GM12891 (cell line): ENCODE measurements at places on chromosomes 2 and 18.

- no peak for DNase-seq
Measured at GRCh38 chr2:187294043-187294442, 154.0 kb downstream of the CALCRL start.

DNA sequence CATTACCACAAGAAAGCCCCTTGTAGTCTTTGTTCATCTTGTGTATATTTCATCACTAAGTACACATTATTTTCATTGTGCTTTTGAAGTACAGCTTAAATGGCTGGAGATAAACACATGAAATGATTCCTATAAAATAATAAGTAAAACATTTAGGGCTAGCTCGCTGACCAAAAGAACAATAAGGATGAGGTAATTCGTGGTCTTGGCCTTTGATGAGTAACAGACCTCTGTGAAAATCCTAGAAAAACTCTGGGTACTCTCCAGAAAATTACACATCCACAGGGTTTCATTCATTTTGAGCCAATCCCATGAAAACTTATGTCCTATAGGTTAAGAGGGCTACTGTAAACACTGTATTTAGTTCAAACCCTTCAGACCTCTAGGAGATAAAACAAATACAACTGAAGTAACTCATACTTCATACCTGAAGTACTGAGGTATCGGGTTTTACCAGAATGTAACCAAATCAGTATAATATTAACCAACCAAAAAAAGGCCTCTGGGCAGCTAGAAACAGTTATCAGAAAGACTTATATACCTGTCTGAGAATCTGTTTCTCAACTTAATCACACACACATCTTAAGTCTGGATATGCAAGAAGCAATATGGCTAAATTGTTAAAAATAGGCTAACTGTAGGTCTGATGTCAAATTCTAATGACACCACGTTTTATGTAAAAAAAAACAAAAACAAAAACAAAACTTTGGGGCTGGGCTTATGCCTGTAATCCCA is 31.0 kb downstream of the CFAP36 start:
- no peak for DNase-seq

DNA sequence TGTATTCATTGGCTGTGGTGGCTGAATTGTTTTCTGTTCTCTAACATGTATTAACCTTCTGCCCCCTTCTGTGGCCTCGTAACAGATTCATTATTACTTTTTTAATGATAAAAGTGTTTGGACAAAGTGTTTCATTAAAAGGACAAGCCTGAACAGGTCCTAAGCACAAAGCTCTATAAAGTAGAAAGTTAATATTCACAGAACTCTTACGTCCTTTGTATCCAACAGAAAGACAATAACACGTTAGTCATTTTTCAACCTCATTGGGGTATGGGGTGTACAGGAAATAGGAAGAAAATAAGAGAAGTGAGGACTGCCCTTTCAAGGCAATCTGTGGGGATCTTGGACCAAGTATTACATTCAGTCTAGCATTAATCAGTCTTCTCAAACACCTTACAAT is 105.5 kb upstream of the RGPD4 start:
- DNase-seq: no peak

- no peak for DNase-seq
Measured at GRCh38 chr2:39608263-39608575, 57.5 kb upstream of the TMEM178A start.

- DNase-seq: no peak
Measured at GRCh38 chr2:130846233-130846632, 9.5 kb downstream of the ARHGEF4 start.

DNA sequence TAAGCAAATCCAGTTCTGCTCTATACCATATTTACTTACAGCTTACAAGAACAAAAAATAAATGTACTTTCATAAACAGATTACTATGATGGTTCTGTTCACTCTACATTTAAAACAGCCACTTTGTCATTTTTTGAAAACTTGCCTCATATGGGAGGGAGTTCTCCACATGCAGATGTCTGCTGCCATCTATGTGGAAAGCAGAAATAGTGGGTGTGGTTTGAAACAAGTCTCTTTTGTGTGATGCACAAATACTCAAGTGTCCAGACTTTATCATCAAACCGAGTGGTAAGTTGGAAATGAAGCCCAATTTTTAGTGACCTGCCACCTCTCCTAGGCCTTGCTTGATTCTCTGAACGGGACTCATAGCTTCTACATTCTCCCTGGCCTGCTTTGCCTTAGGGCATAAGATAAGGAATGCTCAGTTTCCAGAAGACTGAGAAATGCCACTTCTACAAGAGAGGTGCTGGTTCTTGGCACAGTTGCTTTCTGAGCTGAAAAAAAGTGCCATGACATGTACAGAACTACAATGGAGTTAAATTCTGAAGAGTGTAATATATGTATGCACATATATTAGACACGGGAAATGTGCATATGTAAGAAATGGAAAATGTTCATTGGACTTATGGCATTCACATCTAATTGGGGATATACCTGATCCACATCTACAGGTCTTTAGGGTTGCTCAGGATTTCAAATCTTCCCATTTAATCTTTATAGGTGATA is 221.0 kb downstream of the SLC8A1 start:
- no peak for DNase-seq

GRCh38 chr2:218517434-218518206 is 50.5 kb downstream of the USP37 start:
- no peak for DNase-seq

DNA sequence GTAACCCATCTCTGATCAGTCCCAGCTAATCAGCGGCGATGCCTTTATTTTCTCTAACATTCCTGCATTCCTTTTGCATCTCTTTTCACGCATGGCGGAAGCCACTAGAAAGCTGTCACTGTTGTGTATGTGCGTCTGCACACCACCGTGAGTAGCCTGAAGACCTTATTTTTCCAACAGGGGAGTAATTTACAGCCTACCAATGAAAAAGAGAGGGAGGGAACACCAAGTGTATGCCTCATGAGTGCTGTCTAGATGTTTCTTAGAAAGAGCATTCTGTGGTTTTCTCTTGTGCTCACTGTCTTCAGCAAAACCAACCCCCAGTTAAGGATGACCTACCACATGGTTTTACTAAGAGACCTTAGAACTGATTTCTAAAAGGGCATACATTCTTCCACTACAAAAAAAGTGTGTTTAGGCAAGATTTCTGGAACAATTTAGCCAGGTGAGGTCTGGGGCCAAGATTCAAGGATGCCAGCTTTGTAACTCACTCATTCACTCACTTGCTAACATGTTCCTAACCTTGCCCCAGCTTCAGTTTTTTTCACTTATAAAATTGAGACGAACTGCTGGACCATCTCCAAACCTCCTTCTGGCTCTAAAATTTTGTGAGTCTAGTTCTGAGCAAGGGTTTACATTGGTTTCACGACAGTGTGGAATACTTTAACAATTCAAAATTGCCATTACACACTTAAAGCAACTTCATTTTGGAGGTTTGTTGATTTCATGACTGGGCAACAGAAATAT is 51.4 kb downstream of the BCL2 start:
- no peak for DNase-seq

DNA sequence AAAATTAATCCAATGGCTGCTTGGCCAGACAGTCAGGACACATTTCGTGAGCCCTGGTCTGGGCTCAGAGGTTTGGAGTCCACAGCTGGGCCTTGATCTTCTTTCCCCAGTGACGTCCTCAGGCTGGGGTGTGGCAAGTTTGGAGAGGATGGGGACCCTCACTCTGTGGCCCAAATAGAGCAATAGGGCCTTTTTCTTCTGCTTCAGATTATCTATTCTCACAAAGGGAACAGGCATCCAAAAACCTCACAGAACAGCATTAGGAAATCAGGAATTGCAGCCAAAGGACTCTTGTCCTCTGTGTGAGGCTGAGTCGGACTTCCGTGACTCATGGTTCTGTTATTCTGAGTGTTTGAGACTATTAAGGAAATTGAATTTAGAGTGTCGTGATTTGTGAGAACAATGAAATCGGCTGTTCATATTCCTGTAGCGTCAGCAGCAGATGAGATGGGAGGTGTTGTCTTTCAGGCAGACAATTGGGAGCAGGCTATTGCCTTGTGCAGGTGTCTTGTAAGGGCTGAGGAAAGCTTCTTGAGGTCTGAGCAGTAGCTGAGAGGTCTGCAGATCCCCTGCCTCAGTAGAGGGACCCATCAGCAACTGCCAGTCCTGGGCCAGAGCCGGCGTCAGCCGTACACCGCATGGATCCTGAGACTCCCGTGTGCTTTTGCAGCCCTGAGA is 113.8 kb downstream of the SH3RF3 start:
- no peak for DNase-seq

- DNase-seq: no peak
Measured at GRCh38 chr18:42365591-42365990, 410.6 kb downstream of the PIK3C3 start.

DNA sequence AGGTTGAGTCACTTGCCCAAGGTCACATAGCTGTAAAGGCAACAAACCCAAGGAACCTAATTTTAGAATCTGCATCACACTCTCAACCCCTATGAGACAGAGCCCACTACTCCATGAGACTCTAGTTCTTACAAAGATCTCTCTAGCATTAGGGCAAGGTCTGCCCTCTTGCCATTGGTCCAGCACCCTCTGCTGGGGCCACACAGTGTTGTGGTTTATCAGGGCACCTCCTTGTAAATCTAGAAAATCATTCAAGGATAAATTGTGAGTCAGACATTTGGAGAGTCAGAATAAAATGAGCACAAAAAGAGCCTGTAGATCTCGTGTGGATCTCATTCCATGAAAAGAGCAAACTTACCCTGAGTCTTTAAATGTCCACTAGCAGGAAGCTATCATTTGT is 91.2 kb downstream of the SLC8A1 start:
- no peak for DNase-seq

GRCh38 chr18:61581578-61582201 is 248.5 kb downstream of the CDH20 start:
- DNase-seq: peak; percentile 63

DNA sequence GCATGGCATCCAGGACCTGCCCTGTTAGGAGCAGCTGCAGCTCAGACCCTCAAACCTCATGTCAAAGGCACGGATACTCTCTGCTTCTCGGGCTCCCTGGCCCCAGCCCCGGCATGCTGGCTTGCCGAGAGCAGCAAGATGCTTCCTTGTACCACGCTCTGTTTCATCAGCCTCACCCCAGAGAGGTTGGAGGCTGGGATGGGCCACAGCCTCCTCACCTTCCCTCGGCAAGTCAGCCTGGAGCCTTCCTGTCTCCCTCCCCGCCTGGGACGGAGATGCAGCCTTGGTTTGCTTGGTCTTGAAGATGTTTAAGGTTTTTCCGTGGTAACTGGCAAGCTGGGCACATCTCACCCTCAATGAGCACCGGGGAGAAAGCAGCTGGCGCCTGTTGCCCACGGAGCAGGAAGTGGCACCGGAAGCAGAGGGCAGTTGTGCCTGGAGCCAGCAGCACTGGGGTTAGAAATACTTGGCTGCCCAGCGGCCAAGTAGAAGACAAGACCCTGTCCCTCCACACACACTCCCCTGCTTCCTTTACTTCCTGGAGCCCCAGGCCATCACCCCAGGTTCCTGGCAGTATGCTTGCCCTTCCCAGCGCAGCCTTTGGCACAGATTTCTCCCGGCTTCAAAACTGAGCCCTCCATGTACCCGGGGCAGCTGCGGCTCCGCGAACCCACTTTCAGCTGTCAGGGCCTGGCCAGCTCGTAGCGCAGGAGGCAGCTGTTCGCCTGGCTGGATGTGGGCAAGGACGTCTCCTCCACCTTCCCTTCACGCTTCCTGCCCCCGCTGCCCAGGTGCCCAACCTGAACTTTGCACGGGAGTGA is 17.4 kb downstream of the FBLN7 start:
- no peak for DNase-seq

DNA sequence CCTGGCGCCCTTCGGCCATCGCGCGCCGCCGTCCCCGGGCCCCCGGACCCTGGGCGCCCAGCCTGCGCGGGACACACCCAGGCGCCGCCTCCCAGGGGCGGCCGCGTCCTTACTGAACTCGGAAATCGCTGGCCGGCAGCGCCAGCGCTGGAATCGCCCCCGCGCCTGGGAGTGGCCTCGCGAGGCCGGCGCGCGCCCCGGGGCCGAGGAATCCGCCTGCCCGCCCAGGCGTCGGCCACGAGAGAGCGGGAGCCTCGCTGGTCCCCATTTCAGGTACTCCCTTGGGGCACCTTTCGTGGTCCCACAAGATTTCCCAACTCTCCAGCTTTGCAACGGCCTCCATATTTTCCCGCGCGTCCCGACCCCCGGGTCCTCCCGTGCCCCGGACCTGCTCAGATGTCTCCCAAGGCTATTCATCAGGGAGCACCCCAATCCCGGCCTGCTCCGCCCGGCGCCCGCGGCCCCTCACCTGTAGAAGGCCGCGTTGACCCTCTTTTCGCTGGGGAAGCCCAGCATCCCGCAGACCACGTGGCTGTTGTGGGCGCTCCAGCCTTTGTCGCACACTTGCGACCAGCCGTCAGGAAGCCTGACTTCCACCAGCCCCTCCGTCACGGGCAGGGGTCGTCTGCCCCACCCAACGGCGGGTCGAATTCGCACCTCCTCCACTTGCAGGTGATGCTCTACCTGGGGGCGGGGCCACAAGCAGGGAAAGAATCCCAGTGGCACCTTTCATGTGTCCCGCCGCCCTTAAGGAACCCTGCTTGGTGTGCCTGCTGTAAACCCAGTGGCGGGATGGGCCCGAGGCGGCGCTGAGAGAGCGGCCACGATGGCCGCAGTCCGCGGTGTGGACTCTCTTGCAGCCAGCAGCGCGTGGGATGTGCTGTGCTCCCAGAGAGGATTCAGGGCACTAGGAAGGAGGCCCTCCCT is 4.6 kb downstream of the LOXL3 start:
- DNase-seq: no peak

DNA sequence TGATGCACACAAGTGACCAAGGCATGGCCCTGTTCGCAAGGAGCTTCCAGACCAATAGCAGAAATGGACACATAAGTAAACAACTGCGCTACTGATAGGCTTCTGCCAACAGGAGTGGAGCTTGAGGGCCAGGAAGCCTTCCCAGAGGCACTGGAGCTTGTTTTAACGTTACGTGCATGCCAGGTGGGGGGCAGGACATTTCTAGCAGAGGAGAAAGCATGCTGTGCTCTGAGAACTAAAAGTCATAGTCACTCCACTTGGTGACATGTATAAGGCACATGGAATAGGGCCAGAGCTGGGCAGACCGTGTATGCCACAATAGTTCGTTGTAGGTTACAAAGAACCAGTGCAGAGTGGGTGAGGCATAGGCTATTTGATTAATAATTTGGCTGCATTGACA is 184.2 kb downstream of the NEDD4L start:
- no peak for DNase-seq
